ENCODE measurements at places on chromosomes 6 and 20.

DNA sequence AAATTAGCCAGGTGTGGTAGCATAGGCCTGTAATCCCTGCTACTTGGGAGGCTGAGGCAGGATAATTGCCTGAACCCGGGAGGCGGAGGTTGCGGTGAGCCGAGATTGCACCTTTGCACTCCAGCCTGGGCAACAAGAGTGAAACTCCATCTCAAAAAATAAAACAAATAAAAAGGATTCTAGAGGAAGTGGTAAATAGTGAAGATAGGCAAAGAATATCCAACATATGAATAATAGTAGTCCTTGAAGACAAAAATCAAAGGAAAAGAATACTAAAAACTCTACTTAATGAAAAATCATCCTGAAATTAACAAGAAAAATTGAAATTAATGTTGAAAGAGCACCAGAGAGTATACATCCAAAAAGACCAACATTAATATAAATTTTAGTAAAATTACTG, 67.0 kb upstream of the MRAP2 start:
- no peak for DNase-seq

DNA sequence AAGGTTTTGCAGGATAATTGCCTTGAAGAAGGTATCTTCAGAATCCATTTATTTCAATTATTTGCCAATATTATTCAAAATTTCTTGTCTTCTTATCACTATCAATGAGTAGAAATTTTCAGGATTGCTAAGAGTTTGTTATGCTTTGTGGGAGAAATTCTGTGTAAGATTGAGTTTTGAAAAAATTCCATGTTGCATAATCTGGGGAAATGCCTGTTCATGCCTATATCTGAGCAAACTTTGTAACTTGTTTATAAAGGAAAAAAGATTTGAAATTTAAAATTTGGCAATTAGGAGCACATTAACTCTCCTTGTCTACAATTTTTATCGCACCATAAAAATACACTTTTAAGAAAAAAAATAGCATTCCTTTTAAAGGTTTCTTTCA, 39.8 kb upstream of the EDN1 start:
- no peak for DNase-seq

DNA sequence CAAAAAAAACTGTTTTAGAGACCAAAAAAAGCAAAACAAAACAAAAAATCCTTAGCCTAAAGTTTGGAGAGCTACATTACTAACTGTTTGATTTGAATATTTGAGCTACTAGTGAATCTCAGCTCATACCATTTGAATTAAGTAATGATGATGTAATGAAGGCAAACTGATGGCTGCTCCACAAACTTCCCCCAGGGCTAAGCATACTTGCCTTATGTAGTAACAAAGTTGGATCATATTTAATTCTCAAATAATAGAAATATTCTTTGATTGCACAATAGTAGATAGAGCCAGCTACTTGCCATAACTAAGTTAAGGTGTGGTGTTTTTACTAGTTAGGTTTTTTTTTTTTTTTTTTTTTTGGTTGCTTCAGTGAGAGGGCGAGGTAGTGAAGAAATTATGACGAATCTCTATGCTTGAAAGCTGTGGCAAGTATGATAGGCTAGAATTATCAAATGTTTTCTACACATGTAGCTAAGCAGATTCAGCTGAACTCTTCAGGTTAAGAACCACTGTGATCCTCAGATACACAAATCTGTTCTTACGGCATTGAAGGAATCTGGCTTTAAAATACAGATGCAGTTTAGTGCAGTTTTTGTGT, 2.9 kb downstream of the RAB32 start:
- DNase-seq: no peak

DNA sequence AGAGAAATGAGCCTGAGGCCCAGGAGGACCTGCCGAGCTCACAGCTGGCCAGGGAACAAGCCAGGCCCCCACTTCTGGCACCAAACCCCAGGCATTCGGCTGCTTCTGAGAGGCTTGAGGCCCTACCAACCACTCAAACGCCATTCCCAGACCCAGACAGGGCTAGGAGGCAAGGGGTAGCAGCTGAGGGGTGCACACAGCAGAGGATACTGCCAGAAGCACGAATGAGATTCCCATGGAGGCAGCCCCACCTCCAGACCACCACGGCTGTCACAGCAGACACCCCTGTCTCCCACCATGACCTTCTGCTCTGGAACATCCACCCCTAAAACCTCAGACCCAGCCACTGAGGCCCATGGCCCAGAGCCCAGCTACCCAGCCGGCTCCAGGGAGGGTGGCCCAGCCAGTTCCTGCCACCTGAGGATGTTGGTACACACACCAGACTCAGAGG, 36.1 kb downstream of the NTSR1 start:
- no peak for DNase-seq

DNA sequence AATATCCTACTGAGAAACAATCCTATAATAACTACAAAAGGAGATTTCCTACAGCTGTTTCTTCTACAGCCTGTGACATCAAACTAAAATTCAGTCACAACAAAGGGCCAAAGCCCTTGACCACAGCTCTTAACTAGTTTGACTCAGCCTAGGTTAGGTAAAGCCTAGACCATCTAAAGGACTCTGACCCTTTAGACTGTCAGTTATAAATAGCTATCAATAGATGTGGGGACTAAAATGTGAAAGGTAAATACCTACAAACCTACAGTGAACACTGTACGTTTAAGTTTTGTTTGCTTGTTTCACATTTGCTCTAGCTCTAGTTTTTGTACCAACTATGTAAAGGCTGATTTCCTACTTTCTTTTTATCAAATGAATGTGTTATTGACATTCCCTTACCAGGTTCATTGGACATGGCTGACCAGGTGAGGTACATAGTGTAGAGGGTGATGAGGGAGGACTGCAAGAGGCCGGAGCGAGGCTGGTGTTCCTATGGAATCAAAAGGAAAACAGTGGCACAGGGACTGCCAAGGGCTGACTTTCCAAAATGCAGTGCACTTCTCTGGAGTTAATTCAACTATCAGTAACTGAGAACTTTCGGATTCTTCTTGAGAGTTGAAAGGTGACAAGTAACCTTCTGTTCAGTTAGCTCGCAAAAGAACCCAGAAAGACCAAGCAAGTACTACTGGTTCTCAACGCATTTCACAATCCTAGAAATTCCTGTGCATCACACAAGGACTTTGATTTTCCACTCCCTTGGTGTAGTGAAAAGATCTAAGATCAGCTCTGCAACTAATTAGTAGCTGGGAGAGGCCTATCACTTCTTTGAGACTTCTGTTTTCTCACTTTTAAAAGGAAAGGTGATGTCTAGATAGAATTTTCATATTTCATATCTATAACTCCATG, 17.2 kb downstream of the SERINC3 start:
- no peak for DNase-seq

- DNase-seq: no peak
Measured at GRCh38 chr20:21323640-21324039, 20.5 kb downstream of the XRN2 start.

DNA sequence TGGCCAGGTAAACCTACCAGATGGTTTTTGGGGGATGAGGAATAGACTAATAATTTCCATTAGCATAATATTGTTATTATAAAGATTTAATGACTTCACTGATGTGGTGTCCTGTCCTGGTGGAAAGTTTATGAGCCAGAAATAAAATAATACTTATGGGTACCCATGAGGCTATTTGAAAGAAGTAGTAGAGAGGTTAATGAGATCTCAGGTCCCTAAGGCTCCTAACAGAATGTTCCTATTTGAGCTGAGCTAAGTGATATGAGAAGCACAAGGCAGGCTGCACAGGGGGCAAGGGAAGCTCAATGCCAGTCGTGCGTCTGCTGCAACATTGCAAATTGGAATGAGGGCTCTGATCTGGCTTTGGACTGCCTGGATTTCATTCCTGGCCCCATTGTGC, 174.1 kb downstream of the BMP2 start:
- no peak for DNase-seq

DNA sequence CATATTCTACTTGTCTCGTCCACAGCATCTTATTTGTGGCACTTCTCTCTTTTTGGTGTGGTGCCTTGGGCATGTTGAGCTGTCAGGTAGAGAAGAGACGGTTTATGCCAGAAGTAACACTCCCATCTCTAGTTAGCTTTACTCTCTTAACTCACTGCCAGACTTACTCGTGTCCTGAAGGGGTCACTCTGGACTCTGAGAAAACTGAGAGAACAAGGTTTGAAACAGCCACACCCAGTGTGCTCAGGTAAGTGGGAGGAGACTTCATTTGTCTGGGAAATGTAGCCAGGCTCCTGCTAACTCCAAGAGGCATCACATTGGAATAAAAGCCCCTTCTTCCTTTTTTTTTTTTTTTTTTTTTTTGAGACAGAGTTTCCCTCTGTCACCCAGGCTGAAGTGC, 360.8 kb downstream of the QKI start:
- DNase-seq: no peak

DNA sequence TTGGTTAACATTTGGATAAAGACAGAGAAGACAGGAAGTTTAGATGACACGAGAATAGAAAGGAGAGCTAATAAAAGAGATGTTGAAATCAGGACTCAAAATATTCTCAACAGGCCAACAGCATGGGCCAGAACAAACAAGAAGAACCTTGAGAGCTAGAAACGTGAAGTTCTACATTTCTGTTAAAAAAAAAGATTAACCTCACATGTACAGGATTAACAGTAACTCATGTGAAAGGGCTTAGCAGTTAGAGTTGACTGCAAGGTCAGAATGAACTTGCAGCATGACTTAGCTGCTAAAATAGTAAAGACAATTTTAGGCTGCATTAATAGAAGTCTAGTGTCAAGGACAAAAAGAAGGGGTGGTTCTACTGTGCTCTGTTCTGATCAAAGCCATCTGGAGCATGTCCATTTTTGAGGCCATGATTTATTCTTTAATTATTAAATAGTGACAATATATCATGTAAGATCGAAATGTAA, 331.1 kb upstream of the HSF2 start:
- DNase-seq: no peak

DNA sequence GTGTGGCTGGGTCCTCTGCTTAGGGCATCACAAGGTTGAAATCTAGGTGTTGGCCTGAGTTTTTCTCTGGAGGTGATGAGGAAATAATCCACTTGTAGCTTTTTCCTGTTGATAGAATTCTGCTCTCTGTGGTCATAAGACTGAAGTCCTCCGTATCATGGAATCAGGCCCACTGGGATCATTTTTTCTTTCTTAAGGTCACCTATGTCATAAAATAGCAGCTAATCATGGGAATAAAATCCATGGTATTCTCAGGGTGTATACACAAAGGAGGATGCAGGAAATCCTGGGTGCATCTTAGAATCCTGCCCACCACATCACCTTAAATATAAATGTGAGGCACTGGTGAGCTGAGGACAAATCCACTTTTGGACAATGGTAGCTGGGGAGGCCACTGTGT, 72.7 kb downstream of the PRDM1 start:
- DNase-seq: no peak

GRCh38 chr6:138289739-138290138, 71.4 kb upstream of the PBOV1 start:
- no peak for DNase-seq

DNA sequence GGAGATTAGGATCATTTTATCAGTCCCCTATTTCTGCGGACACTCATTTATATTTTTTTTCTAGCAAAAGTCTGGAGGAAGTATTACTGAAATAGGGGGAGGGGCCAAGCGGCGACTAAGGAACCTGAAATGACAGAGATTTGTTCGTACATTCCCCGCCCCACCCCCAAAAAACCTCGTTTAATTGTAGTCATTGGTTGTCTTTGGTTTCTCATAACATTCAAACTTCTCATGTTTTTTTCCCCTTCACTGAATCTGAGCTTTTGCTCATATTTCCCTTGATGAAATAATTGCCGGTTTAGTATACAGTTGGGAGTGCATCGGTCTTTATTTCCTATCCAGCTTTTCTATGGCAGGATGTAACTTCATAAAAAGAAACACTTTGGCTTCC, 768 bp upstream of the FYN start:
- DNase-seq: peak; percentile 36
